Ureter (tissue), 1 donor: ENCODE measurements at places on chromosomes 5 and 9. TPM values are rescaled to one million over a fixed set of nuclear protein-coding genes. Genes with fewer than 3 reads are reported as not detected.

GRCh38 chr5:42956551-42956950 is 83.6 kb downstream of the ANXA2R start:
- no peak for DNase-seq

DNA sequence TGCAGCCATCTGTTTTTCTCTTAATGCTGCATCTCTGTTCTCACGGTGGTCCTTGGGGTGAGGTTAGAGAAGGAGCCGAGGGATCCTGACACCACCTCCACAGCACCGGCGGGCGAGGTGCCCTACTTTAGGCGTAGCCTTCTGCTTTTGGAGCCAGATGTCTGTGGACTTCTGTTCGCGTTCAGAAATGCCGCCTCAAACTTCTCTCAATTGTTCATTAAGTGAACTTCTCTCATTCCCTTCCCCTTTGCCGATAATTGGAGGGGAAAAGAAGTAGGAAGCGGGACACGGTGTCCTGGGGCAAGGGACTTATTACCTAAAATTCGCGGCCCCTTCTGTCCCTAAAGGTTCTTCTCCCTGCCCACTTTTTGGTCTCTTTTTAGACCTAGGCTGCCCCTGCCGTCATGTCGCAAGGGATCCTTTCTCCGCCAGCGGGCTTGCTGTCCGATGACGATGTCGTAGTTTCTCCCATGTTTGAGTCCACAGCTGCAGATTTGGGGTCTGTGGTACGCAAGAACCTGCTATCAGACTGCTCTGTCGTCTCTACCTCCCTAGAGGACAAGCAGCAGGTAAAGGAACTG is 455 bp downstream of the KIF20A start:
- no peak for DNase-seq

DNA sequence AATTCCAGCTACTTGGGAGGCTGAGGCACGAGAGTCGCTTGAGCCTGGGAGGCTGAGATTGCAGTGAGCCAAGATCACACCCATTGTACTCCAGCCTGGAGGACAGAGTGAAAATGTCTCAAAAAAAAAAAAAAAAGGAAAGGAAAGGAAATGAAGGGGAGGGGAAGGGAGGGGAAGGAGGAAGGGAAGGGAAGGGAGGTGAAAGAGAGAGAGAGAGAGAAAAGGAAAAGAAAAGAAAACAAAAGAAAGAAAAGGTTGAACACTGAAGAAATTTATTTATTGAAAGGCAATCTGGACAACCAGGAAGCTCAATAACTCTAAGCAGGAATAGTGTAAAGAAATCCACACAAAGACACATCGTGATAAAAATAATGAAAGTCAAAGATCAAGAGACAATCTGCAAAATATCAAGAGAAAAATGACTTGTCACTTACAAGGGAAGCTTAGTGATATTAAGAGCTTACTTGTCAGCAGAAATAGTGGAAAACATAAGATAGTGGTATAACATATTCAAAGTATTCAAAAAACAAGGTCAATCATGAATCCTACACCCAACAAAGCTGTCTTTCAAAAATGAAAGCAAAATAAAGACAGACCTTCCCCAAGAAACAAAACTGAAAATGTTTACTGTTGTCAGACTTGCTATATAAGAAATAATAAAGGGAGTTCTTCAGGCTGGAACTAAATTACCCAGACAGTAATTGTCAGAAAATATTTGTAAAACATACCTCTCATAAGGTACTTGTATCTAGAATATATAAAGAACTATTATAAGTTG is 10.9 kb upstream of the RIMOC1 start:
- no peak for DNase-seq

DNA sequence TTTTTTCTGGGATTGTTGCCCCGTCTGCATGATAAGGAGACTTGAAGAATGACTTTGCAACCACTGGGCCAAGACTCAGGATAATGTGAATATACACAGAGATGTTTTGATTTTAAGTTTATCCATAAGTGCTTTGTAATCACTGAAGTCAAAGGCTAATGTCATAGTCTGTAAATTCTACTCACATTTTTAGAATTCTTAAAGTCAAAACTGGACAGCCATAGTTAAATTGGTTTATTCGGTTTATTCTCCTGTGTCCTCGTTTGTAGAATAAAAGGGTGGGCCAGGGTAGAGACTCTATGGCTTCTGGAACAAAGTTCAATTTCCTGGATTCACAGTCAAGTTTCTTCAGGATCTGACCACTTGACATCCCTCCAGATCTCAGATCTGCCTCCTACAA is 327.7 kb upstream of the TNC start:
- DNase-seq: no peak

- no peak for DNase-seq
Measured at GRCh38 chr5:28398185-28398584, 1359.8 kb upstream of the CDH9 start.

- no peak for DNase-seq
Measured at GRCh38 chr9:70581955-70582350, 167.5 kb upstream of the KLF9 start.

GRCh38 chr5:146802945-146803522 is 75.5 kb downstream of the PPP2R2B start:
- DNase-seq: no peak

DNA sequence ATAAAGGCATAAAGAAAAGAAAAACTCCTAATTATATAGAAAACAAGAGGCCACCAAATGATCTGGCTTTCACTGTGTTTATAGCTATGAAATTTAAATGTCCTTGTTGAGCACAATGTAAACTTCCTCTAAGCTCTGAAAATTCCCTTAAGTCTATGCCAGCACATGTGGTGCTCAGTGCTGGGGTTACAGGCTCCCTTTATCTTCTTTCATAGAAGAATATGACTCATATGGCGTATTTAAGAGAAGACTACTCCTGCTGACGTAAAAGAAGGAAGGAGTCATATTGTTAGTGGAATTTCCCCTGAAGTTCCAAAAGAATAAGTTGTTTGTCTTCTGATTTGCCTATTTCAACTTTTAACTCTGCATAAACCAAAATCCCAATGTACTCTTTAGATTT is 30.4 kb downstream of the RNF145 start:
- DNase-seq: no peak

PPP3R2 gene
- total RNA-seq: not detected

SLC25A46 gene
- 45.0 TPM for total RNA-seq
